Large intestine (tissue), 12 donors: ENCODE measurements at places on chromosomes 5 and 9.

DNA sequence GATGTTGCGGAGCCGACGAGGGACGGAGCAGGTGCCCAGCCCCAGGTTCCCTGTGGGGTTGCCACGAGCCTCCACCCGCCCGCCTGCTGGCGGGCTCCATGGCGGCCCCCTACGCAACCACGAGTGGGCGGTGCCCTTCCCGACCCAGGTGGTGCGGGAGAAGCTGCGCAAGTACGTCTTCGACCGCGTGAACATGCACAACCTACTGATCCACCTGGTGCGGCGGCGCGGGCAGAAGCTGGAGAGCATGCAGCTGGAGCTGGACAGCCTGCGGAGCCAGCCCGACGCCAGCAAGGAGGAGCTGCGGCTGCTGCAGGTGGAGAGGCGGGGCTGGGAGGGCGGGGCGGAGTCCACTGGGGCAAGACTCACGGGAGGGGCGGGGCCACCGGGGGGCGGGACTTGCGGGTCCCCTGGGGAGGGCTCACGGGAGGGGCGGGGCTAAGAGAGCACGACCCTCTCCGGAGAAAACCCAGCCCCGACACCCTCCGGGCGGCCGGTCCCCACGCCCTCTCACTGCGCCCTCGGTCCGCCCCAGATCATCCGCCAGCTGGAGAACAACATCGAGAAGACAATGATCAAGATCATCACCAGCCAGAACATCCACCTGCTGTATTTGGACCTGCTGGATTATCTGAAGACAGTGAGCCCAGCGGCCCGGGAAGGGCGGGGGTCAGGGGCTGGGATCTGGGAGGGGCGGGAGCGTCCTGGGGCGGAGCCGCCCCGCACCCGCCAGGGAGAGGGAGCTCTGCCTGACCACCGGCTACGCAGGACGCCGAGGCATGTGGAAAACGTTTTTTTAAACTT is 3.9 kb downstream of the CCDC183 start:
- H3K27me3 ChIP-seq = peaks cover 21% of the 10 kb centered on the region
- peak overlapping the region; percentile 68 for H3K4me3 ChIP-seq
- peak overlapping the region; percentile 96 for H3K27ac ChIP-seq

DNA sequence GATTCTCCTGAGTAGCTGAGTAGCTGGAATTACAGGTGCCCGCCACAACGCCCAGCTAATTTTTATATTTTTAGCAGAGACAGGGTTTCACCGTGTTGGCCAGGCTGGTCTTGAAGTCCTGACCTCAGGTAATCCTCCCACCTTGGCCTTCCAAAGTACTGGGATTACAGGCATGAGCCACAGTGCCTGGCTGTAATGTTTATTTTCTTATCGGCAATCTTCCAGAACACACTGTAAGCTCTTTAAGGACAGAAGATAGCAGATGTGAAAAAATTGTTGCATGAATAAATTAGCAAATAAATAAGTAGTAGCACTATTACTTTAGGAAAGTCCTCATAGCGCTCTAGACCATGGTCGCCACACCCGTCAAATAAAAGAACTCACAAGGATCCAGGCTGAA is 100.5 kb downstream of the ENC1 start:
- no peak overlapping the region for H3K4me3 ChIP-seq
- no peak overlapping the region for H3K27ac ChIP-seq
- H3K4me1 ChIP-seq = peaks cover 11% of the 10 kb centered on the region
- no peaks in the 10 kb centered on the region for H3K27me3 ChIP-seq

DNA sequence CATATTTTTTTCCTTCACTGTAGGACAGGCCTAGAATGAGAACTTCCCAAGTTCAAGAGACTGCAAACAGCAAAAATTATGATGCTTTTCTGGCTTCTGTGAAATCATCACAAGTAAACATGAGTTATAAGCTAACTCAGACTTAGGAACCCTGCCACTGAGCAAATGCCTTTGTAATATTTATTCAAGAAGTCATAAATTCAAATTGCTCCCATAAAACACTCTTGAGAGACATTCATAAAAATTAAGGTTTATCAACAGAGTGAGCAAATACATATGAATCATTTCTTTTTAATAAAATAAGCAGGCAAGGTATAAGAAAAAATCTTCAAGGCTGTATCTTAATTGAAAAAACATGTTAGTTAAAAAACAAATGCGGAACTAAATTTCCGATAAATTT is 124.2 kb downstream of the GNA14 start:
- peaks cover 17% of the 10 kb centered on the region for H3K4me1 ChIP-seq
- peak; percentile 81 for DNase-seq
- H3K4me3 ChIP-seq = no peak overlapping the region
- H3K27me3 ChIP-seq = no peaks in the 10 kb centered on the region

GRCh38 chr9:101673642-101674041 is 64.8 kb downstream of the GRIN3A start:
- no peak overlapping the region for H3K4me3 ChIP-seq
- H3K27me3 ChIP-seq = no peaks in the 10 kb centered on the region
- H3K36me3 ChIP-seq = no peaks in the 10 kb centered on the region
- H3K27ac ChIP-seq = no peak overlapping the region

DNA sequence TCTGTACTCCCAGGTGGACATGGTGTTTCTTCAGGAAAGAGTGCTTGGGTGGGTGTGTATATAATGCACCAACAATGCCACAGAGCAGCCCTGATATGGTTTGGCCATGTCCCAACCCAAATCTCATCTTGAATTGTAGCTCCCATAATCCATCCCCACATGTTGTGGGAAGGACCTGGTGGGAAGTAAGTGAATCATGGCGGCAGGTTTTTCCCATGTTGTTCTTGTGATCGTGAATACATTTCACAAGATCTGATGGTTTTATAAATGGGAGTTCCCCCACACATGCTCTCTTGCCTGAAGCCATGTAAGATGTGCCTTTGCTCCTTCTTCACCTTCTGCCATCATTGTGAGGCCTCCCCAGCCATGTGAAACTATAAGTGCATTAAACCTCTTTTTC is 158.5 kb downstream of the NR3C1 start:
- H3K27ac ChIP-seq = no peak overlapping the region
- no peak overlapping the region for H3K4me3 ChIP-seq
- no peak for DNase-seq
- peaks cover 6% of the 10 kb centered on the region for H3K4me1 ChIP-seq

- H3K36me3 ChIP-seq = no peaks in the 10 kb centered on the region
- no peaks in the 10 kb centered on the region for H3K4me1 ChIP-seq
- H3K4me3 ChIP-seq = no peak overlapping the region
- H3K27ac ChIP-seq = no peak overlapping the region
- no peaks in the 10 kb centered on the region for H3K27me3 ChIP-seq
- DNase-seq = no peak
Measured at GRCh38 chr5:90504743-90505142, 24.6 kb downstream of the LYSMD3 start.

- no peaks in the 10 kb centered on the region for H3K36me3 ChIP-seq
- no peak overlapping the region for H3K27ac ChIP-seq
- H3K4me3 ChIP-seq = no peak overlapping the region
Measured at GRCh38 chr9:24497671-24498070, 48.0 kb downstream of the IZUMO3 start.

DNA sequence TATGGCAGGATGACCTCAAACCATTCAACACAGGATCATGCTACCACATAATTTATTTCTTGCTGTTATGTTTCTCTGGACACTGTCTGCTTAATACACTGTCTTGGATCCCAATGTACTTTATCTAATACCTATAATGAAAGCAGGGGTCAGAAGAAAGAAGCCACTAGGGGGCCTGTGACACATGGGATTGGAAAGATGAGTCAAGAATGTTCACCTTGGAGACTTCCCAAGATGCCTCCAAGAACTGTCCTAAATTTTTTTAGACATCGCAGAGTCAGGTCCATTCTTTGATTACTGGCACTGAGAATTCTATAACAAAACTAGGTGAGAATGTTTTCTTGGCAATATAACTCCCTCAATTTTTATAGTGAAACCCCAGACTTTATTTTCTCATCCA is 305.8 kb upstream of the SMARCA2 start:
- no peak overlapping the region for H3K27ac ChIP-seq
- no peaks in the 10 kb centered on the region for H3K27me3 ChIP-seq
- H3K36me3 ChIP-seq = no peaks in the 10 kb centered on the region

- H3K4me1 ChIP-seq = no peaks in the 10 kb centered on the region
- no peak overlapping the region for H3K4me3 ChIP-seq
- no peak for DNase-seq
- no peaks in the 10 kb centered on the region for H3K27me3 ChIP-seq
- H3K27ac ChIP-seq = no peak overlapping the region
Measured at GRCh38 chr5:3896098-3896497, 300.5 kb downstream of the IRX1 start.

- no peak overlapping the region for H3K4me3 ChIP-seq
- H3K27ac ChIP-seq = peak overlapping the region; percentile 95
- no peaks in the 10 kb centered on the region for H3K27me3 ChIP-seq
Measured at GRCh38 chr9:130426883-130427282, 17.9 kb upstream of the ASS1 start.

GRCh38 chr5:140220032-140220697 is 45.2 kb downstream of the CYSTM1 start:
- peak overlapping the region; percentile 51 for H3K27ac ChIP-seq
- peaks cover 2% of the 10 kb centered on the region for H3K36me3 ChIP-seq
- H3K27me3 ChIP-seq = no peaks in the 10 kb centered on the region
- H3K4me1 ChIP-seq = peaks cover 81% of the 10 kb centered on the region
- DNase-seq = no peak
- no peak overlapping the region for H3K4me3 ChIP-seq

DNA sequence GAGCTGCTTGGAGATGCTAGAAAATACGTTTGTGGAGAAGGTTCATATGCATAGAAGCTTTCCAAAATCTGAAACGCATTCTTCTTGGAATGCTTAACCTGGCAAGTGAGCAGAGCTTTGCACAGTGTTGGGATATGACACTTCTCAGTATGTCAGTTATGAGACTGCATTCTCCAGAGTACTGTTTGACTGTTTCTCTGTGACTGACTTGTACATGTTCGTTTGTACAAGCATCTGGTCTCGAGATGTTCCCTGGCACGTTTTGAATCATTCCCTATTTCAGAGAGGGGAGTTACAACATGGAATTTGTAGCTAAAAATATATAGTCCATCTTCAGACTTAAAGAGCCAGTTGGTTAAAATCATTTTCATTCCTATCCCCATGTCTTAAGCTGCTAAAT is 272.4 kb downstream of the ARRDC3 start:
- H3K4me3 ChIP-seq = no peak overlapping the region
- H3K27ac ChIP-seq = no peak overlapping the region
- H3K36me3 ChIP-seq = no peaks in the 10 kb centered on the region
- H3K4me1 ChIP-seq = no peaks in the 10 kb centered on the region
- no peaks in the 10 kb centered on the region for H3K27me3 ChIP-seq

DNA sequence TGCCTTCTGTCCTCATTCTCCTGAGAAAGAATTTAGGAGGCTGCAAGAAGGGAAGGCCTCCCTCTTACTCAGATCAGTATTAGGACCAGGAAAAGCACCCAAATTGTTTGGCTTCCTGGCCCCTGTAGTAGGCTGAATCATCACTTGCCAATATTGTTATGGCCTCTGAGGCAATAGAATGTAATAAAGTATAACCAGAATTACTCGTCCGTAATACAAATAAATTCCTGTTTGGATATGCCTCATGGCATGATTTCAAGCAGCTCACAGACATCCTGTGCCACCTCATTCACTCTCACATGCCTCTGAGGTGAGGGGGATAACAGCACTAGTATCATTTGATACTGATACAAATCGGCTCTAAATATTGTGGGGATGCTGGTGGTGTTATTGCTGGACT is 427.3 kb downstream of the ISL1 start:
- H3K27ac ChIP-seq = no peak overlapping the region
- DNase-seq = no peak
- no peak overlapping the region for H3K4me3 ChIP-seq
- no peaks in the 10 kb centered on the region for H3K27me3 ChIP-seq
- H3K36me3 ChIP-seq = no peaks in the 10 kb centered on the region

DNA sequence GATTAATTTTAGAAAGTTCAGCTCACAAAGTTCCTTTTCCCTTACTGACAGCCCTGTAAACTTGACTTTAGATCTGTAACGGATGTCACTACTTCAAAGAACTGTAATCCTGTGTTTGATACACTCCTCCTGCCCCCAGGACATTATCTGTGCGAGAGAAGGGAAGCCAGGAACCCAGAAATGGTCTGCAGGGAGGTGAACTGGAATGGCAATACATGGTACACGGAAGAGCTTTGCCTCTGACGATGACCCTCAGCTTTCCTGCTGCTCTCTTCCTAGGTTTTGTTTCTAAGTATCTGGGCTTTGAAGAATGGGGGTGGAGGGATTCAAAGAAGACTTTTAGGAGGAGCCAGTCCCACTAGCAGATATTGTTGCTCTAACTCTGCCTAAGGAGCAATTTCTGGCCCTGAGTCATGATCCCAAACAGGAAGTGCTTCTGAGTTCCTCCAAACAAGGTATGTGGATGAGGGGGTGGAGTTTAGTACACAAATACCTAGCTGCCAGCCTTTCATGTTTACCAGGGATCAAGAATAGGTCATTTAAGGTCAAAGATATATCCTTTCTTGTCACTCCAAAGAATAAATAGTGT is 43.4 kb upstream of the TMC1 start:
- no peaks in the 10 kb centered on the region for H3K27me3 ChIP-seq
- H3K36me3 ChIP-seq = no peaks in the 10 kb centered on the region
- peaks cover 40% of the 10 kb centered on the region for H3K4me1 ChIP-seq
- no peak overlapping the region for H3K4me3 ChIP-seq

GRCh38 chr9:132943651-132944293 is 644 bp downstream of the TSC1 start:
- no peaks in the 10 kb centered on the region for H3K27me3 ChIP-seq
- DNase-seq = peak; percentile 4
- H3K4me1 ChIP-seq = peaks cover 9% of the 10 kb centered on the region
- no peaks in the 10 kb centered on the region for H3K36me3 ChIP-seq
- H3K4me3 ChIP-seq = peak overlapping the region; percentile 100
- peak overlapping the region; percentile 98 for H3K27ac ChIP-seq

GRCh38 chr9:108784998-108785397 is 70.8 kb downstream of the ACTL7B start:
- H3K4me3 ChIP-seq = no peak overlapping the region
- no peak for DNase-seq
- no peaks in the 10 kb centered on the region for H3K27me3 ChIP-seq
- no peak overlapping the region for H3K27ac ChIP-seq
- no peaks in the 10 kb centered on the region for H3K36me3 ChIP-seq

DNA sequence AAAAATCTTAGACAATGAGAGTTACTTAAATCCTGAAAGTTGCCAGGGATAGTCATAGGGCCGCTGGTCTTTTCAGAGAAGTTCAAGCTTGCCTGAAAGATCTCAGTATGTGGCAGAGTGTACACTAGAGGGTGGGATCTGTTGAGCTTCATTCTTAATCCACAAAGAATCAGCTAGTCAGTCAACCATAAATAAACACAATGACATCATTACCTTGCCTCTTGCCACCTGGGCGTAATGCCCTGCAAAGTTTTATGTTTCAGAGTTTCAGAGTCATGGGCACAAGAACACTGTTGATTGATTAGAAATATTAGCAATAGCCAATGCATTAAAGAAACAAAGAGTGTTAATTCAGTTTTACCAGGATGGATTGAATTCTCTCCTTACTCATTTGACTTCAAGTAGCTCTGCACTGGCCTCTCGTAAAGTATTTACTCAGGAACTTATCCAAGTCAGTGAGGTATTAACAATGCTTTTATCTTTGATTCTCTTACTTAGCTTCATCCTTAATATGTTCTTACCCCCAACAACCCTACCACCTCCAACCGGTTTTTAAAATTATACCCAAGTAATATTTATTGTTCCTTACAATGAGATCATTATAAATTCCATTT is 14.3 kb upstream of the ANXA1 start:
- no peak for DNase-seq
- H3K27ac ChIP-seq = no peak overlapping the region
- H3K36me3 ChIP-seq = no peaks in the 10 kb centered on the region

GRCh38 chr9:87587864-87588263 is 90.2 kb downstream of the DAPK1 start:
- no peaks in the 10 kb centered on the region for H3K4me1 ChIP-seq
- no peaks in the 10 kb centered on the region for H3K27me3 ChIP-seq
- no peak for DNase-seq
- H3K36me3 ChIP-seq = no peaks in the 10 kb centered on the region
